ENCODE measurements at places on chromosomes 13 and 19.

GRCh38 chr13:40342901-40343300 lies 323.5 kb downstream of the FOXO1 start:
- no peak for DNase-seq

DNA sequence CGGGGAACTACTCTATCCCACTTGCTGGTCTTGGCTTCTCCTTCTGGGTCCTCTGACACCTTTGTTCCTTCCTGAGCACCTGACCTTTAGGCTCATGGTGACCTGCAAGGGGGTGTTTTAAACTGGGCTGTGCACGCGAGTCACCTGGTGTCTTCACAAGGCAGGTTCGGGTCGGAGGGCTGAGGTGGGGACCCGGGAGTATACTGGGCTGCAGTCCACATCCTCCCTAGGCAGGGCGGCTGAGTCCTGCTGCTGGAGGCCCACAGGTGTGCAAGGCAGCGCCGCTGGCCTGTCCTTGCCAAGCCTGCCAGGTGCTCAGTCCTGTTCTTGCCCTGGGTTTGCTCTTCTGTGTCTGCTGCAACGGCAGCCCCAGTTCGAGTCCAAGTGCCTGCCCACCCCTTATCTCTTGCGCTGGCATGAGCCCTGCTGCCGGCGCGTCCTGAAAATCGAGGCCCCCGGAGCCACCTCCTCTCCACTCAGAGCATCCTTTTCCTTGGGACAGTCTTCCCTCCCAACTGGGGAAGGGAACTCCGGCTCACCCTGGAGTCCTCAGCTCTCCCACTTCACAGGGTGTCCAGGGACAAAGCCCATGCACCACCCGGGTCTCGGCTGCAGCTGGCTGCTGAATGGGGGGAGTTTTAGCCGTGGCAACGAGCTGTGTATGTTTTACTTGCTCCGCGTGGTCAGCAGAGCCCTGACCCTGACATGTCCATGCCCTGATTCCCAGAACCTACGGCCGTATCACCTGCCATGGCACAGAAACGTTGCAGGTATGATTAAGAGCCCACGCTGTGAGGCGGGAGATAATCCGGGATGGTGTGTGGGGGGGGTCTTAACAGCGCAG lies 193.5 kb downstream of the TEX29 start:
- DNase-seq: no peak

DNA sequence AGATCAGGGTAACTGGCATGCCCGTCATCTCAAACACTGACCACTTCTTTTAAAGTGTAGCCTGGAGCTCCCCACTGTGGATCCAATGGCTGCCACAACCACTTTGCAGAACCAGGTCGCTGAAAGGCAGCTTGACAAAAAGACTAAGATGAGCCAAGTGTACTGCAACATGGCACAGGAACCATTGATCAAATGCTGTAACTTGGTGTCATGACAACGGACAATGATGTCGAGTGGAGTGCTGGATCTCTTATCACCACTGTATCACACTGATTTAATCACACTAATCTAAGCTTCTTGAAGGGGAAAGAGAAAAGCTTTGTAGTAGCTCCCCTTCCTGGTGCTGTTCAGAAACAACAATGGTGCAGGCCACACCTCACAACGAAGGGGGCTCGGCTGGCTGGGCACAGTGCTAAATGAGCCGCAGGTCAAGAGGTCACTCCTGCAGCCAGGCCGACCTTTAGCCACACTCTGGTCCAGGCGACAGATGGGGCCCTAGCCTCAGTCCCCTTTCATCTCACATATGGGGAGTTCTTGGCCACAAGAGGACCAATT lies 2.2 kb upstream of the TNFRSF19 start:
- DNase-seq: no peak

DNA sequence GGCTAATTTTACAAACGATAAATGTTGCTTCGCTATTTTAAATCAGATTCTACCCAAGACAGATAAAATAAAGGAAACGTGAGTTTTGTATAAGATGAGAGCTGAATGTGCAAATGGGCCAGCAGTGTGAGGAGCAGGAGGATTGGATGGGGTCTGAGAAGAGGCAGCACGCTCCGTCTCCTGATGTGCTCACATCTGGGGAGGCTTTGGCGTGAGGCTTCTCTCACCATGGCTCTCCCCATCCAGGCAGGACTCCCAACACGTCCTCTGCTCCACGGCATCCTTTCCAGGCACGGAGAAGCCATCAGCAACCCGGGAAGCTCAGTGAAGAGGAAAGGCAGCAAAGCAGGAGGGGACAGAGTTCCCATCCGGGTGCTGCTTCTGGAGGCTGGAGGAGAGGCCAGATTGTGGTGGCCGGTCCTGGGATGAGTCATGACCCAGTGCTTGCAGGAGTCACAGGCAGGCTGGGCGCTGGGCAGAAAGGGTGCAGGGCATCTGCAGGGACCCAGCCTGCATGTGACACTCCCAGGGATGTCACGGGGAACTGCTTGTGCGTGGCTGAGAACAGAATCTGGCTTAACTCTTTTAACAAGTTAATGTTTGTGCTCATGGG lies 47.5 kb downstream of the ZNF536 start:
- no peak for DNase-seq

- no peak for DNase-seq
Observed at GRCh38 chr13:95477187-95477586, 75.3 kb upstream of the CLDN10 start.

DNA sequence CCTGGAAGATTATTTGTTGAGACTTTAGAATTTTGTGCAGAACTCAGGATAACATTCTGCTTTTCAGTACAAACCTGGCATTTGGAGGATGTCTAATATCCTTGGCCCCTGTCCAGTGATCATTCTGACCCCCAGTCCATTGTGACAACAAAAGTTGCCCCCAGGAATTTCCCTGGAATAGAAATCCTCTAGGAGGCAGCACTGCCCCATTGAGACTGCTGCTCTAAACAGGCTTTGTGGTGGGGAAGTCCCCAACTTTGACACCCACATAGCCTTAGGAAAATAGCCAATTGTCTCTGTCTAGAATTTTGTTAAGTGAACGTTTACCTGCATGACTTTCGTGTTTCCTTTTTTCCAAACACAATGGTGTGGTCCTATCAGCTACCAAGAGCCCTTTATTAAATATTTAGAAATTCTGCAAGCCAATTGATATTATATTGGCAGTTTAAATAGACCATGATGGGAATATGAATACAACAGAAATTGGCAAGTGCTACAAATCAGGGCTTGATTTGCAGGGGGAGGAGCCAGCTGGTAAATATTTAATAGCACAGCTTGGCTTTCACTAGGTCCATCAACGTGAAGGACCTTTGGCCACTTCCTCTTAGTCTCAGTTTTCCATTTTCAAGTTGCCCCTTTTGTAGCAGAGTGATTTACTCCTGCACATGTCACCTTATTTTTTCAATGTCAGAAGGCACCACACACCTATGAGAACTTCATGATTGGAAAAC lies 451.7 kb downstream of the EFNB2 start:
- no peak for DNase-seq

- DNase-seq: no peak
Observed at GRCh38 chr13:63446329-63446728, 2030.7 kb upstream of the PCDH20 start.

GRCh38 chr13:78228940-78229339 lies 310.3 kb upstream of the EDNRB start:
- DNase-seq: no peak

DNA sequence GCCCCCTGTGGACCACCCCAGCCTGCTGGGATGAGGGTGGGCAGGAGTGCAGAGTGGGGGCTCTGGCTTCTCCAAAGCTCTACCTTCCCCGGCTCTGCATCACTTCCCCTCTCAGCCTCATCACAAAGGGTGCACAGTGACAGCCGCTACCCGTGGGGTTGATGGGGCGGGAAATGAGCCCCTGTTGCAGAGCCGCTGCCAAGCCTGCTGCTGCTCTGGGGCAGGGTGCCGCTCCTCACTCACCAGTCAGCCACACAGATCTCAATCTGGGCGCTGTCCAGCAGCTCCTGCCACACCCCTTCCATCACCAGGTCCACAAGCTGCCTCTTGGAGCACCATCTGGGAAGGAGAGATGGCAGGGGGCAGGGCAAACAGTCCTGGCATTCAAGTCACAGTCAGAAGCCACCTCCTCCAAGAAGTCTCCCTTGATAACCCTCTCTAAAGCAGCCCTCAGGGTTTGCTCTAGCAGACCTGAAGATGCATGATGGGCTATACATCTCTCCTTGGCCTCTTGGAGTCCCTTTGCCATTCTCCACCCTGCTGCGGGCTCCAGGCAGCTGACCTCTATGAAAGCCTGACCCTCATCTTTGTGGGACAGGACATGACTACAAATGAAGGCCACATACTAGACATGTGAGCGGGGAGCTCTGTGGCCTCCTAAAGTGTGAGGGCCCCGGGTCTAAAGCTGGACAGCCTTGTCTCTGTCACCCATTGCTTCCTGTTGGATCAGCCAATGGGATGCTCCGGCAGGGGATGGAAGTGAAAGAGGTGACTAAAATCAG lies 15.7 kb downstream of the MRPS12 start:
- DNase-seq: no peak

DNA sequence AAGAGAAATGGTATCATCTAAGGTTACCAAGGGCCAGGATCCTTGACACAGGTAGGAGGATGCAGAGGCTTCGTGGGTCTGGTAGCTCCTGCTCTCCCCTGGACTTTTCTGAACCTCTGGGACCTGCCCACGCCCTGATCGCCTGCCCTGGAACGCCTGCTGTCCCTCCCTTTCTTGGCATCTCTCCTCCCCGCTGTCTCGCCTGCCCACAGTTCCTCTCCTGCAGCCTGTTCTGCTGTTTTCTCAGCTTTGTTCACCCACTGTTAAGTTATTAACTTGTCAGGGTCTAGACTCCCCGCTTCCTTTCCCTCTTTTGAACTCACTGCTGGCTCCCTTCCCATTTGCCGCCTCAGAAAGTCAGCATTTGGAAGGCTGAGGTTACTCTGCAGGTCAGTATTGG lies 19.8 kb downstream of the SERP2 start:
- DNase-seq: no peak

DNA sequence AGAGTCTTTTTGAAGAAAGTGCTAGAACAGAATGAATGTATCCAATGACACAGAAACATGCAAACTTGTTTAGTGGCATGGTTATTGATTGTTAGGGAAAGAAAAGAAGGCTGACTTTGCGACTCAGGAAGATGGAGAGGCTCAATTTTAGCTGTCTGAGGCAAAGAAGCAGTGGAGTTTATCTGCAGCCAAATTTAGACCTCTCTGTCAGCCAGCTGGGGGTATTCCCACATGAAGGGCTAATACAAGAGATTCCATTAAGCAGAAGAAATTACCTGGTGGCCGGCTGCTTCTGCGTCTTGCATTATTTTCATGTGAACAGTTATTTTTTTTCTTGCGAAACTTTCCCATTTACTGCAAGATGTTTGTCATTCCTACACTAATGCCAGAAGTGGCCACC lies 240.2 kb upstream of the NBEA start:
- no peak for DNase-seq

DNA sequence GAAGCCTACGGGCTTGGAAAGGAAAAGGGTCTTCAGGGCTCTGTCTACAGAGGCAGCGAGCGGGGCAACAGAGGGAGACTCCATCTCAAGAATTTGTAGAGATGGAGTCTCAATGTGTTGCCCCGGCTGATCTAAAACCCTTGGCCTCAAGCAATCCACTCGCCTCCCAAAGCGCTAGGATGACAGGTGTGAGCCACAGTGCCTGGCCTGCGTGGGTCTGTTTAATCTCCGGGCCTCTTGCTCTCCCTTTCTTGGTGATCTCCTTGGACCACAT lies 8.1 kb downstream of the RPS9 start:
- DNase-seq: no peak

GRCh38 chr13:45861322-45861721 lies 9.8 kb upstream of the SIAH3 start:
- DNase-seq: no peak

GRCh38 chr19:18290302-18291018 lies 9.0 kb upstream of the JUND start:
- no peak for DNase-seq
